Right renal cortex interstitium (tissue), 3 donors: ENCODE measurements at places on chromosomes 4 and X. TPM values are rescaled to one million over a fixed set of nuclear protein-coding genes. Genes with fewer than 3 reads are reported as not detected.

The C4orf50 gene
- not detected for polyA plus RNA-seq

The STK26 gene
- 9.3 TPM for polyA plus RNA-seq

The LRIT3 gene
- polyA plus RNA-seq: 0.51 TPM

The CWH43 gene
- polyA plus RNA-seq: 5.5 TPM

The BMP3 gene
- polyA plus RNA-seq: 17.5 TPM

The TMEM192 gene
- polyA plus RNA-seq: 39.0 TPM

GRCh38 chrX:12903646-12904045 lies 2.8 kb upstream of the TLR8 start:
- no peak for DNase-seq

DNA sequence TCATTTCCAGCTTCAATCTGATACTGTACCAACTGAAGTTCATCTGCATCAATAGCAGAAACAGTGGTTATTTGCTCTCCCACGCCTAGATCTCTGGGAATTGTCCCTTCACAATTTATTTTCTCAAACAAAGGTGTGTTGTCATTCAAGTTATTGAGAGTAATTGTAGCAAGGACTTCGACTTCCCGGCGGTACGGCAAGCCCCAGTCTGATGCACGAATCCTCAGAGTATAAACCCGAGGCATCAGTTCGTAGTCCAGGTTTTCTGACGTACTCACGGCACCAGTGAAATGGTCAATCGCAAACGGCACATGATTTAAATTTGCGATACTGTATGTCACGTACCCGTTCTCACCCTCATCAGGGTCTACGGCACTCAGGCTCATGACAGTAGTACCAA lies 15.7 kb downstream of the FAT1 start:
- no peak for DNase-seq

- no peak for DNase-seq
Observed at GRCh38 chr4:3308691-3309090, 15.9 kb downstream of the RGS12 start.

DNA sequence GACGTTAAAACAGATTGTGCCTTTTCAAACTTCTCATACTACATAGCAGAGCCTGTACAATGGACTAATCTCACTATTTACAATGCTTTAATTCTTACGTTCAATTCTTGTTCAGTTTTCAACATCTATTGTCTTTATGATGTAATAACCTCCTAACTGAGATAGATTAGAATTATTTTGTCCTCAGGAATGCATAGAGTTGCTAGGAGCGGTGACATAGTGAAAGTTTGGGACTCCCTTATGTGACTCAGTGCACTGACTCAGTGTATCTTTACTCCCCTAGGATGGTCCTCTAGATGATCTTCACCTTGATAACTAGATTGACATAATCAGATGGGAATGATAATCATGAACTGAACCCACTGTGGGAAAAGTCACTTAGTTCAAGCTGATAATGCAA lies 151.5 kb downstream of the VEGFC start:
- DNase-seq: no peak

GRCh38 chr4:10461850-10462400 lies 4.7 kb upstream of the ZNF518B start:
- no peak for DNase-seq

DNA sequence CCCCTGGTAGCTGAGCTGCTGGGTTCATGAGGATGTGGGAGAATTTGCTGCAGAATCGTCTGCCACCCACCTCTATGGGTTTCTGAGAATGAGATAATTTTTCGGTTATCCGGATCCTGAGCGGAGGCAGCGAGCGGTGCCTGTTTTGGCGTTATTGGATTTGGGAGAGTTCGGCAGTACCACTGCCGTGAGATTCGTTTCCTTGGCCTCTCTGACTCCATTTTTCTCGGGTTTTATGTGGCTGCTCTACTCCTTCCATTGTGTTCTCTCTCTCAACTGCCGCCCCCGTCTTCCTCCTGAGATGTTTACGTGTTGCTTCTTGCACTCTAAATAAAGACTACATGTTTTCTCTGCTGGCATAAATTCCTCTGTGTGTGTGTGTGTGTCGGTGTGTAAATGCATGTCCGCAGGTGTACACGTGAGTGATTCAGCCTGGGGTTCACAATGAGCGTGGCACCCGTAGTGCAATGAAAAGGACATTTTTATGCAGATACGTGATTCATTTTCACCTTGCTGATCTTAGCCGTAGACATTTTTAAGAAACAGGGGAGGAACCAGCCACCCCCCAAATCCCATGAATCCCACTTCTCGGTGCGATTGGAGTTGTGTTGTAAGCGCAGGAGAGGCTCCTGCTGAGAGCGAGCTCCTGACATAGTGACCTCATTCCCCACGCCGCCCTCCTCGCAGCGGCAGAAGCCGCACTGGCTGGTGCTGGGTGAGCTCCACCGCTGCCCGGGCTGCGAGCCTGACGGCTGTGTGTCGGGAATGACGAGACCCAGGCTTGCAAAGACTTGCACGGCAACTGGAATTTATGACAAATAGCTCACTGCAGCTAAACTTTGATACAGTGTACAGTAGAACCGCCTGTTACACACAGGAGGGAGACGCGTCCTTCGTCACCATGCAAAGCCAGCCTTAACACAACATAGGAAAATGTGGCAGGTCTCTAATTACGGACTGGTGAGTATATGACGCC lies 82.2 kb downstream of the STOX2 start:
- no peak for DNase-seq

DNA sequence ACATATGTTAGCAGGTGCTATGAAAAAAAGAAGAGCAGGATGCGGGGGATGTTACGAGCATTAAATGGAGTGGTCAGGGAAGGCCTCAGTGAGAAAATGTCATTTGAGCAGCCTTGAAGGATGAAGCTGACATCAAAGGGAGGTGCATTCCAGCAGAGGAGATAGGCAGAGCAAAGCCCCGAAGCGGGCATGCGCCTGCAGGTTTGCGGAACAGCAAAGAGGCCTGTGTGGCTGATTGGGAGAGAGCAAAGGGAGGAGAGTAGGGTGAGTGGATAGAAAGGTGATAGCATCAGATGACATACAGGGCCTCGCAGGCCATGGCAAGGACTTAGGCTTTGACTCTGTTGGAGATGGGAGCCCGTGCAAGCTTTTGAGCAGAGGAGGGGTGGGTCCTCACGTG lies 95.4 kb upstream of the GPR50 start:
- DNase-seq: no peak

- DNase-seq: no peak
Observed at GRCh38 chrX:12488220-12488619, 303.0 kb upstream of the PRPS2 start.

DNA sequence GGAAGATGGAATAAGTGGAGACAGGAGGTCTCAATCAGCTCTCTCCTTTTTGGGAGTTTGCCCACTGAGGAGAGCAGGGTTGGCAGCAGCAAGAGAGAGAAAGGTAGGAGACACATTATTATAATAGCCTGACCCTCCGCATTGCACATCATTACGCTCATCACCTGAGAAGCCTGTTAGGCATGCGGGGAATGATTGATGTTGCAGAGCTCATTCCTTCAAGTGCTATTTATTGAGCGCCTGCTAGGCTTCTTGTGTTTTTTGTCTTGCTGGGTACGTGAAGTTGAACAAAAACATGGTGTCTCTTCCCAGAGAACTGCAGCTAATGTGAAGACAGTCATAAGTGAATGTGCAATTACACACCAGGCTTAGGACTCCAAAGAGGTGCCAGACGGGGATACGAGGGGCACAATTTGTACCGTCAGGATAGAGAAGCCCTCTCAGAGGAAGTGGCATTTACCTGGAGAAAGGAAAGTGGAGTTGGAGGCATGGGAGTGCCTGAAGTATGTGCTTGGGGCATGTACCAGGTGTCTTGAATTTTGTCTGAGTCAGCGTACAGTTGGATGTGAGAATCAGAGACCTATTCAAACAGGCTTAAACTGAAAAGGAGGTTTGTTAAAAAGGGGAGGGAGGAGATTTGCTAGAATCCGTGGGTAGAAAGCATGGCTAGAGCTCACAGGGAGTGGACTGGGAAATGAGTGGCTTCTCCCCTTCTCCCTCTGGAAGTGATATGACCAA lies 90.2 kb upstream of the SOD3 start:
- DNase-seq: no peak

- no peak for DNase-seq
Observed at GRCh38 chr4:82031376-82031927, 342.3 kb downstream of the HNRNPD start.
